ENCODE measurements at places on chromosomes 2 and 18.

DNA sequence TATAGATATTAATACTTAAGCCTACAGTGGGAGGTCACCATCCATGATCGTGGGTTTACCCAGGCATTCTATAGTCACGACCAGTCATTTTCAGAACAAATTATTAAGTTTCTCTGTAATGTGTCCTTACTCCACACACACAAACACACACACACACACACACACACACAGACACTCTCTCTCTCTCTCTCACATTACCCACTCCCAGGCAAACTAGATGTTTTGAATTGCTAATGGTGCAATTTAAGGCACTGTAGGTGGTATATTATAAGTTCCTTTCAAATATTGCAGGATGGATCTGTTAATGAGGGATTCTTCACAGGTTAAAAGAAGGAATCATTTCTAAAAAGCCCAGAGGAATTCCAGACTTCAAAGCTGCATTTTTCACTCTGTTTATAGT lies 657.8 kb downstream of the MBD2 start:
- DNase-seq, result no peak

GRCh38 chr2:176544991-176545956 lies 276.0 kb downstream of the MTX2 start:
- DNase-seq, result no peak

DNA sequence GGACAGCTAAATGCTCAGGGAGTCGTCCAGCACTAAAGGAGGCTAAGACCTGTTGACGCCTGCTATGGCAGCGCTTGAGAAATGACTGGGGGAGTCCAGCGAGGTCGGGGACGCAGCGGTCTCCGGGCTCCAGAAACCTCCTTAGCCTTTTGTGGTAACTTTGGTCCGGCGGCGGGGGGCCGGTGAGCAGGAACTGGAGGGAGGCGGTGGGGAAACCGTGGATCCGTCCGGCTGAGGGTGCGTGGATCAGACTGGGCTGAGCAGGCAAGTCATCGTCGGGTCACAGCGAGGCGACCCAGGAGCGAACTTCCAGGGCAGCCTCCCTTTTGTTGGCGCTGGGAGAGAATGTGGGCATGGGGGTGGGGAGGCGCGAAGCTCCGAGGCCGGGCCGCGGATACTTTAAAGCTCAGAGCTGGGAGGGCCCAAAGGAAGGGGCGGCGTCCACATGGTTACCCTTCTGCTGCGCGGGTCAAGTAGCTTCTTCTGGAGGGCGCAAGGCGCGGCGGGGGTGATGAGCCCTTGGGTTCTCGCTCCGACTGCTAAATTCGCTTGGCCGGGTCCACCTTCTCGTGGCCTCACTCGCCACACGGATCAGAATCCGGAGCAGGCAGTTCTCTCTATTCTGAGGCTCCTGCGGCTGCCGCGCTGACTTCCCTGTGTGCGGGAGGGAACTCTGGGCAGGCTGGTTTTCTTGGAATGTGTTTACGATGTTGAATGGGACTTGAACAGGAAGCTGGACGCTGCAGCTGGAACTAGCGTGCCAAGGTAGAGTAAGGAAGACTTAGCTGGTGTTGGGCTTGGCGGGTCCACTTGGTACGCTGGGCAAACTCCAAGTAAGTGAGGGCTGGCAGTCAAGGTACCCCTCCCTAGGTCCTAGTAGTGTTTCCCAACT lies 920 bp downstream of the GULP1 start:
- no peak for DNase-seq

- DNase-seq, result no peak
These were observed 479 bp downstream of the RNMT start for GRCh38 chr18:13726972-13727331.

- DNase-seq, result no peak
These were observed 183.5 kb downstream of the ZNF385B start for GRCh38 chr2:179677746-179678505.

- DNase-seq, result no peak
These were observed 4.8 kb downstream of the L3MBTL4 start for GRCh38 chr18:6409933-6410332.

DNA sequence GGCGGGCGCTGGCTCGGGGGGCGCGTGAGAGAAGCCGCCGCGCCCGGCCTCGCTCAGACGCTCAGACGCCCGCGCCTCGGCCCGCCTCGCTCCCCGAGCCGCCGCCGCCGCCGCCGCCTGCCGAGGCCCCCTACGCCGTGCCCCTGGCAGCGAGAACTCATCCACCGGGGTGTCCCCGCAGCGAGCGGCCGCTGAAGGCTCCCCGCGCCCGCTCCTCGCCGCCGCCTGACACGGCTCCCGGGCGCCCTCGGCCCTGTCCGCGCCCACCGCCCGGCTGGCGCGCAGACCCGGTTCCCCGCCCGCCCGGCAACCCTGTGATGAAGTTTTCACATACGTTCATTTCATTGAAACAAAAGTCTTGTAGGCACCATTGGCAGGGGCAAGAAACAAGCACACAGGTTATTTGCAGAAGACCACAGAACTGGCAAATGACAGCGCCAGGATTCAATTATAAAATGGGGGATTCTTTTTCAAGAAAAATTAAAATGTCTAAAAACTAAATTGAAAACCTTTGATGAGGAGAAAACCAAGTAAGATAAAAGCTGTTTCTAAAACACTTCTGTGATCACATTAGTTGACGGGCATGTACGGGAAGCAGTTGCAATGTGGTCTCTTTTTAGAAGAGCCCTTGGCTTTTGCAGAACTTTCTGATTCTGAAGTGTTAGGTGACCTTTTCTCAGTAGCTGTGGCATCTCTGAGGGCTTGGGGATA lies 50.5 kb upstream of the TUBA3D start:
- DNase-seq, result no peak

- DNase-seq, result no peak
These were observed 98.2 kb upstream of the SLC66A3 start for GRCh38 chr2:11057031-11057430.

- DNase-seq, result no peak
These were observed 45.0 kb downstream of the SDC1 start for GRCh38 chr2:20179755-20180594.

GRCh38 chr2:64015391-64015790 lies 3.8 kb downstream of the VPS54 start:
- no peak for DNase-seq

DNA sequence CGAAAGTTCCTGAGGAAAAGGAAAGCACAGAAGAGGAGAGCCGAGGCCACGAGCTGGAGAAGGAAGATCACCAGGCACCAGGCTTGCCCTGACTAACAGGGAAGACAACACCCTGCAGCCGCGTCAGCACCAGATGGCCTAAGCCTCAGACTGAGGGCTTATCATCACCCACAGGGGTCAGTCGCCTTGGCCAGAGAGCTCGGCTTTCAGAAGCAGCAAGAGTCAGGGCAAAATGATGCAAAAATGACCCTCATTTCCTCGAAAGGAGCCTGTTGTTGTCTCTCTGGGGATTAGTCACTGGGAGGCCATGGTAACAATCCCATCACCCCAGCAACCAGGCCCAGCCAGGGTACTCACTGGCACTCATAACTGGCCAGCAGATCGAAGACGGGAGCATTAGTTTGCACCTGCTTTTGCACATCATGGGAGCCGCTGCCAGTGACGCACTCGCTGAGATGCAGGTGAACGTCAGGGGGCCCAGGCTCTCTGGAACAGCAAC lies 42.7 kb upstream of the ZFP36L2 start:
- DNase-seq, result no peak

- no peak for DNase-seq
These were observed 2.0 kb upstream of the MYT1L start for GRCh38 chr2:2333076-2333475.

GRCh38 chr2:235314371-235314930 lies 179.4 kb upstream of the AGAP1 start:
- no peak for DNase-seq

- no peak for DNase-seq
These were observed 12.3 kb downstream of the FBLN7 start for GRCh38 chr2:112150447-112150846.

DNA sequence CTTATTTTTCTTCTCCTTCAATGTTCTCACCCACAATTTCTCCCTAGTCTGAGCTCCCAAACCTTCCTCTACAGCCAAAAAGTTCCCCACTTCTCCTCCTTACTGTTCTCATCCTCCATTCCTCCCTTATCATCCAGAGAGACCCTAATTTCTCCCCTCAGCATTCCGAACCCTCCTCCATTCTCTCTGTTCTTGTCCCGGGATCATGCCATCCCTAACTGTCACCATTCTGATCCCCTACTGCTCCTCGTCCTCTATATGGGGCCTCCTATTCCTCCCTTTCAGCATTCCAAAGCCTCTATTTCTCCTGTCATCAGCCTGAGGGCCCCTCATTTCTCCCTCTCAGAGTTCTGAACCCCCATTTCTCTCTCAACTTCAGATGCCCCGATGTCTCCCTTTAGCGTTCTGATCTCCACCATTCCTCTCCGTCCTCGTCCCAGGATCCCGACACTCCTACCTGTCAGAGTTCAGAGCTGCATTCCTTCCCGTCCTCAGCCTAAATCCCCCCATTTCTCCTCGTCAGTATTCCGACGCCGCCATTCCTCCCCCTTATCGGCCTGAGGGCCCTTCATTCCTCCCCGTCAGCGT lies 522 bp downstream of the MBD1 start:
- no peak for DNase-seq

DNA sequence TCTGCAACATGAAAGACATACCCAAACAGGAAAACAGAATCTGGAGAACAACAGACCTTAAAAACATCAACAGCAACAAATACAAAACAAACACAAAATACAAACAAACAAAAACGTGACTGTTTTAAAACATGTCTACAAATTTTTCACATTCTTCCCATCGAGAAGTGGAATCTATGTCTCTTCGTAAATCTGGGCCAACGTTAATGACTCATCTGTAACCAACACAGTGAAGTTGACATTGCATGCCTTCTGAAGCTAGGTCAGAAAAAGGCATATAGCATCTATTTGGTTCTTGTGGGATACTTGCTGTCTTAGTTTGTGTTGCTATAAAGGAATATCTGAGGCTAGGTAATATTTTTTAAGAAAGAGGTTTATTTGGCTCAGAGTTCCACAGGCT lies 269.0 kb upstream of the FBXO11 start:
- no peak for DNase-seq

DNA sequence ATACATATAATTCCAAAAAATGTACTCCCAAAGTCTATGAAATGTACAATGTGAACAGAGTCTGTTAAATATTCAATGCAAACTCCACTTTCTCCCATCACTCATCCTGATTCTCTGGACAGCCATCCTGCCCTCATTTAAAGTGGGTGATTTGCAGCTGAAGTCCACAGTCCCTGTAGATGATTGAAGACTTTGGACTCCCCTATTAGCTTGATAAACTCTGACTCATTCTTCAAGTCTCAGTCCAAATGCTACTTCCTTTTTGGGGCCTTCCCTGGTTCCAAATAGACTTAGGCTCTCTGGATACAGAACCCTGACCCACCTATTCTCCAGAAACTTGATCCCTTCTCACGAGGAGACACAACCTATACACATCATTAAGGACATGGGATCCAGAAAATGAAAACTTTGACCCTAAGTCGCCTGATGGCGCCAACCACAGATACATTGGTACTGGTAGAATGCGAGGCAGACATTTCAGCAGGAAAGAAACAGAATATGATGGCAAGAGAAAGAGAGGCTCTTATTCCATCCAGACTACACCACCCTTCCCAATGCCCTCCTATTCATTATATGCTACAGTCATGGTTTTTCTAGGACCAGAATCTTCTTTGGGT lies 122.7 kb downstream of the VIT start:
- no peak for DNase-seq

DNA sequence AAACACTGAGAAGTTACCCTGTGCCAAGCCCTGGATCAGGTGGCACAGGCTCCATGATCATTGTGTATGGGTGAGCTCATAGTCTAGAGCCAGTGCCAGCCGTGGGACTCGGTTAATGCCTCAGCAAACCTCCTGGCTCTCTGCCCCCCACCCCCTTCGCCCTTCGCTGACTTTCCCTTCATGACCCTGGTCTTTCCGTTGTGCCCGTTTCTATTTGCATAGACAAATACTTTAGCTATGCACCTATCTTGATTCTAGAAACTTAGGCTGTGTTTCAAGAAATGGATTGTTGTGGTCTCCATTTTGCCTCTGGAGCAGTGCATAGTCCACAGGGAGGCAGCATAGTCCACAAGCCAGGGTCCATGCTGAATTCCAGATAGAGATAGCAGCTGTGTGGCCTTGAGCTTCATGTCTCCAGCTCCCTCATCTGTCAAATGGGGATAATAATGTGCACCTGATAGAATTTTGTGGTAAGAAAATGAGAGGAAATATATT lies 44.8 kb upstream of the KDM3A start:
- no peak for DNase-seq

DNA sequence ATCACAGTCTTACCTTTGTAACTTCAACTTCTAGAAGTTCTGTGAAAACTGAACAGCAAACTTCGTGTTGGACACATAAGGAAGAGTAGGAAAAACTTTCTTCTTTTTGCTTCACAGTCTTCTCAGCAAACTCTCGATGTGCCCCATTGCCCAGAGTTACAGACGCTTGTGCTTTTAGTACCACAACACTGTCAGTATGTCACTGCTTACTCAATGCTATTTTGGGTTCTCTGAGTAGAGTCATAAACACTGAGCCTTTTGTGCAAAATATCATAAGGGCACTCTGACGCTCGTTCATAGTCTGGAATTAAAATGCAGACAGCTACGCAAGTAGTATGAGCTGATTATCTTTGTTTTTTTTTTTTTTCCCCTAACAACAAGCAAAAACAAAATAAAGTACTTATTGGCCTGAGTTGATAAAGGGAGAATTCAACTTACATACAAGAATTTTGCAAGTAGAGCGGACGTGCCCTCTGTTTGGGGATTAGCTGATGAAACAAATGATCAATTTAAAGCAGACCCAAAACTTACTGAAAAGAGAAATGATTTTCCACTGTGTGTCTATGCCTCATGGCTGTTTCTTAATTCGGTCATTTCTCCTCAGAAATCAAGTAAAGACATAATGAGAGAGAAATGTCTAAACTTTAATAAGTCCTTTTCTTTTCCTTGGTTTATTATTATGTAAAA lies at the start of gene CDH19:
TSS of gene CDH19 (minus strand) at position 150 of the 687 bp plus-strand sequence. CDS start 31,886 bp downstream, outside the sequence.
- no peak for DNase-seq

- DNase-seq, result no peak
These were observed 58.2 kb downstream of the PLEKHM3 start for GRCh38 chr2:207967121-207967520.

GRCh38 chr2:25618676-25619075 lies 54.7 kb downstream of the DTNB start:
- no peak for DNase-seq

- no peak for DNase-seq
These were observed 12.9 kb upstream of the DPP4 start for GRCh38 chr2:162086904-162087303.

DNA sequence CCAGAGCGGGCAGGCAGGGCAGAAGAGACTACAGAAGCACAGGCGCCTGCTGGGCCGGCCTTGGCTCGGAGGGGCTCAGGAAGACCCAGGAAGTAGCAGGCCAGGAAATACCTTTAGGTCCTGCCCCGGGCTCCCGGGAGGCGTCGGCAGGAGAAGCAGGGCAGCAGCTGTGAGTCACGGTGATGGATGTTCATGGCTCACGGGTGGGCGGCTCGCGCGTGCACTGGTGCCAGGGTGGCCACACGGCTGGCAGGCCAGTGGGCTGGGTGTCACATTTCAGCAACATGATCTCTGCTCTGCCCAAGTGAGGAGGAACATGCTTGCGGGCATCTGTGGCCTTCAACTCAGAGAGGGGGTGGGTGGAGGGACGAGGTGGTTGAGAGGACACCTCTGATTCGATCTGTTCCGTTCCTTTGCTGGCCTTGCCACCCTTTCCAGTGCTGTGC lies 139.3 kb downstream of the KLHL29 start:
- no peak for DNase-seq

GRCh38 chr18:78542204-78542603 lies 437.4 kb upstream of the SALL3 start:
- DNase-seq, result no peak

GRCh38 chr2:197130318-197130717 lies 180.3 kb downstream of the ANKRD44 start:
- DNase-seq, result no peak

All from activated effector memory CD4-positive, alpha-beta T cell treated with Interleukin-2 at 50 U/mL for 16 hours (primary cell).